Natural killer cell treated with Interleukin-12 subunit alpha and Interleukin-12 subunit beta and Interleukin-15 and Interleukin-18, amount 100 ng/mL, for 72 hours (primary cell): ENCODE measurements at places on chromosomes 1 and 21. TPM values are rescaled to one million over a fixed set of nuclear protein-coding genes. Genes with fewer than 3 reads are reported as not detected.

Gene B3GALT2
- total RNA-seq = not detected

Gene RBBP5
- 23.8 TPM for total RNA-seq

Gene OR2T35
- total RNA-seq = not detected

Gene MPZ
- 4.4 TPM for total RNA-seq

Gene SPATA45
- not detected for total RNA-seq

Gene EVA1C
- 4.7 TPM for total RNA-seq

Gene TTC3
- total RNA-seq = 32.8 TPM

Gene KMO
- not detected for total RNA-seq

GRCh38 chr1:54310439-54311328 lies 95.5 kb downstream of the SSBP3 start:
- DNase-seq = no peak

DNA sequence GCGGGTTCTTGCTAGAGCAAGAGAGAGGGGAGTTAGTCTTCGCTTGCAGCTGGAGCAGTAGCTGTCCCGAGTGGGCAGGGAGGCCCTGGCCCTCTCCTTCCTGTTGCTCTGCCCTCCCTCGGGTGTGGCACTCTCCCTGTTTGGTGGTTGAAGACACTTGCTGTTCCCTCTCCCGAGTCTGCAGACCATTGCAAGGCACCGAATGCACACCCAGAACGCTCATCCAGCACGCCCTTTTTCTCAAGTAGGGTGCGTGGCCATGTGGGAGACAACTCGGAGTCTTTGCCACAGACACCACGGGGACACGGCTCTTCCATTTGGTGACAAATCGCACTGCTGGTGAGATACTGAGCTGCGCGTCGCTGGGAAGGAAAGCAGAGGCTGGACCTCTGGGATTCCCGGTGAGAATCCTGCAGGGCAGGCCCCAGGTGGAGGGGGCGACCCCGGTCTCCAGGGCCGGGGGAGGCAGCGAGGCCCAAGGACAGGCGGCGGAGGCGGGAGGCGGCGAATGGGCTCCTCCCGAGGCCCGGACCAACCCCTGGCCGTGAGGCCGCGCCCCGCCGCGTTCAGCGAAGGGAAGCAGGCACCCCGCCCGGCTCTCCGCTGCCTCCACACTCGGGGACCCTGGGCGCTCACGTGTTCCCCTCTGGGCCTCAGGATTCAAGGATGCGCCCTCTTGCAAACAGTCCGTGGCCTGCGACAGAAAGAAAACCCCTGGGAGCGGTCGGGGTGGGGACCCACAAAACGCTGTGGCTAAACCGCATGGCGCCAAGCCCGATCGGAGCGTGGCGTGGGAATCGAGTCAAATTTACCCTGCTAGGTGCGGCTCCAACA lies 10.4 kb upstream of the TMEM200B start:
- no peak for DNase-seq

DNA sequence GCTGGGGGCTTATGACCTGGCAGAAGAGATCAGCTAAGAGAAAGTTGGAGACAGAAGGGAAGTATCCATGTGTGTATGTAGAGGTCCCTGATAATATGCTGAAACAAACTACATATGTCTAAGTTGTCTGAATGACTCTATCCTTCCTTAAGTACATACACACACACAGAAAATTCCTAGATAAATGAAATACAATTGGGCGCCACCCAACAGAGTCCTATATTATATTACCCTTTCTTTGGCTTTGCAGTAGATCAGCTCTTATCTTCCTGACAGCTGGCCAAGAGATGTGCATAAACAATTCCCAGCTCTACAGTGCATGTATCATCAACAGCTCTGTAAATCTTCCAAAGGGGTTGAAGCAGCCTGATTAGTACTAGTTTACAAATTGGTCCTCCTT lies 40.1 kb downstream of the SORT1 start:
- DNase-seq = no peak

DNA sequence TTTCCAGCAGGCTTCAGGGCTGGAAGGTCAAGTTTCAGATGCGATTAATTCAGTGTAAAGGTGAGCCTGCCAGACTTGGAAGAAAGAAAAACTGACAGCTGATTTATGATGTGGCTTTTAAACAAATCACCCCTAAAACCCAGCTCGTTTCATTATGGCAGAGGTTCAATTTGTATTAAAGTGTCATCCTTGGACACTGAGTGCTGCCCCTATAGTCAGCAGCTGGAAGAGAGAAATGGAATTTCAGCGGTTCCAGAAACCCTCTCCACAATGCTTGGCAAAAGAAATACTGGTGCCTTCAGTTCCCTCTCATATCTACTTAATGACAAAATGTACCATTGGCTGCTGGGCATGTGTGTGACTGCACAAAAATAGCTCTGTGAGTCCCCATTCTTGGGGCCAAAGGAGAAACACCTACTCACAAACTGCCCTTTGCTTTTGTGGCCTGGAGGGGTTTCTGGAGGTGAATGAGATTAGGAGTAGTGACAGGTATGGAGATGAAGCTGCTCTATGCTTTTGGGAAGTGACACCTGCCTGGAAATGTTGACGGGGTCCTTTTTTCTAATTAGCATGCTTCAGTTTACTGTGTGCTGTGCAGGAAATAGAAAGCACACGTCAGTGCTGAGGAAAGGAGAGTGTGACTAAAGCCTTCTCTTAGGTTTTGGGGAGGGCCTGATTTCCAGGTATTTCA lies 95.1 kb upstream of the TSPAN2 start:
- no peak for DNase-seq

DNA sequence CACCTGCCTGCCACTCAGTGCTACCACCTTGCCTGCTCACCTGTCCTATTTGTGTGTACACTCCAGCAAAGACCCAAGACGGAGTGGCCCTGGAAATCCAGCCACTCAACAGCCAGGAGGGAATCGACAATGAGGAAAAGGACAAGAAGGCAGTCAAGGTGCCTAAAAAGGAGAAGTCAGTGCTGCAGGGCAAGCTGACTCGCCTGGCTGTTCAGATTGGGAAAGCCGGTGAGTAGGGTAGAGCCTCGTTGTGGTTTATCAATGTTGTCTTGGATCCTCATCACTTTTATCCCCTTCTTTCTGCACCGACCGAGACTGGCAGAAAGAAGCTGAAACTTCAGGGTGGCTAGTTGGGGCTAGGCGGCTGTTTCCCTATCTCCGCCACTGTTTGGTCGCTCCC lies 61.4 kb upstream of the LAX1 start:
- DNase-seq = no peak

DNA sequence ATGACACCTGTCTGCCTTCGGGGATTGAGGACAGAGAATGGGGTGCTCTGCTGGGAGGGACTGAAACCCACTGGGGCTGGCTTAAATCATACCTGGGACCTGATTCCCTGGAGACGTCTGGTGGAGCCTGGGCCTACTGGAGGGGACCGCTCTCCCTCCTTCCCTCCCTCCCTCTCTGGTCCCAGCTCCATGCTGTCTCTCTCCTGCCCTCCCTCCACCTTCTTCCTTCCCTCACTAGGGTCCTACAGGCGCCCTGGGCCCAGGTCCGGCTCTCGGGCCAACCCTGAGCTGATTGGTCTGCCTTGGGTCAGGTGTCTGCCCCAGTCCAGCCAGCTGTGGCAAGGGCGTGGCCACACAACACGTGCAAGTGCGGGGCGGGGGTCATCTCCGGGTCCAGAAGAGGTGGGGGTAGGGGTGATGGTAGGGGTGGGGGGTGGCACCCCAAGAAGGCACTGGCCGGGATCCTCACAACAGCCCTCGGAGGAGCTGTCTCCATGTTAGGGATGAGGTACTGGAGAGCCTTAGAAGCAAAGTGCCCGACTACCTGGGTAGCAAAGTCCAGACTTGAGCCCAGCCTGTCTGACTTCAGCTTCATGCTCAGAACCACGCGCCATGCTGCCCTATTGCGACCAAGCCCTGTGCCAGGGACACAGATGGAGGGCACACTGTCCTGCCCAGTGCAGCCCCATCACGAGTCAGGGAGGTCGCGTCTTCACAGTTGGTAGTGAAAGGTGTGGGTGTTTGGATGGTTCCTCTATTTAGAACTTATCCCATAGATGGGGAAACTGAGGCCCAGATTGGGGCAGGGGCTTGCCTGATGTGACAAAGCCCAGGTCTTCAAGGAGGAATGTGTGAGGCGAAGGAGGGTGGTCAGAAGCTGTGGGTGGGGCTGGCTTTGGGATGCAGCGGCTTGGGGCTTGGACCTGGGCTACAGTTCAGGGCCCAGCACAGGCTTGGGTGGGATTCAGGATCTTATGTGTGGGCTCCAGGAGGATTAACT lies 574.1 kb downstream of the PTPRU start:
- DNase-seq = no peak

- DNase-seq = no peak
These were observed 1.9 kb upstream of the PTPRU start for GRCh38 chr1:29234471-29234870.

DNA sequence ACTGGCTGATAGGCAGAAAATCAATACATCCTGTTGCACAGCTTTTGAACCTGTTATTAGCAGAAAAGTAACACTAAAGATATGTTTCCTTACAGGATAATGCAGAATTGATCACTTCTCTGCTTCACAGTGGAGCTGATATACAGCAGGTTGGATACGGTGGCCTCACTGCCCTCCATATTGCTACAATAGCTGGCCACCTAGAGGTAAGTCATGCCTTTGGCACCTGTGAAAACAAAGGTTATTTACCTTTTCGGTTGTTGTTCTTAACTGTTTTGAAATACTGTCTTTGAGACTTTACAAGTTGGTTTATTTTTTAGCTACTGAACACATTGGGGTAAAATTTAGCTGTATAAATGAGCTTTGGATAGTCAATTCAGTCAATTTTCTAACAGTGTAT lies 36.3 kb downstream of the TNNI3K start:
- no peak for DNase-seq

DNA sequence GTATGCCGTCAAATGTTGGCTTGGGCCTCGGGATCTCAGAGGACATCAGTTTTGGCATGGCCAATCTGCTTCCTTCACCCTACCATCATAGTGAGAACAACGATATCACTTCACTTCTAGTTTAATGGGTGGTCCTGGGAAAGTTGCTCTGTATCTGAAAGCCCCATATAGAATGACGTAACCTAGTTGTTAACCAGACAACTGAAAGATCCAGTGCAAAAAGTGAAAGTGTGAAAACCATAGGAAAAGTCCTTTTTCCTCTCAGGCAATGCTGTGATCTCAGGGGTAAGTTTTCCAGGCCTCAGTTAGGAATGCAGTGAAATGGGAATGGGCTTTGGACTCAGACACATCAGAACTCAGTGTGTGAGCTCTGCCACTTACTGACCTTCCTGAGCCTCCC lies 18.6 kb upstream of the ATP1B1 start:
- no peak for DNase-seq

DNA sequence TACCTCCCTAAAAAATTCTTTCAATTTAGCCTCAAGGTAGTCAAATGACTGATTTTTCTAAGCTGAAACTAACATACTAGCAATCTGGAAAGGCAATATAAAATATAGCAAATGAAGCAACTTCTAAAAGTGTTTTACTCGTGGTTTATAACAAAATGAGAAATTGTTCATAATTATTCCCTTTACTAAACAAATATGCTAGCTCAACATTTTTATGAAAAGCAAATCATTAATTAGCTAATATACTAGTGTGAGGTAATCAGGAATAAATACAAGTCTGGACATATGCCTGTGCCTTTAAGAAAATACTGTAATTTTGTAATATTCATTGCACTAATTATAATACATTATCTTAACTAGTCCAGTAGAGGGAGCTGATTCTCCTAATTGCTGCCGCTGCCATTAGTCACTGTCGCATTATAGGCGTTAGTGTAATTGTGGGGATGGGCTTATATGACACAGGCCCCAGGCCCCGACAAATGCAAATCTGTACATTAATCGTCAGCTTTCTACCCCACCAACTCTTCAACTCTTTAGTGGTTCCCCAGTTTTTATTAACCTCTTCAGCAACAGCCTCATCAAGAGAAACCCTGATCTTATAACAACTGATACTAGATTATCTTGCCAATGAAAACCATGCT lies 160.9 kb downstream of the GABPA start:
- no peak for DNase-seq

DNA sequence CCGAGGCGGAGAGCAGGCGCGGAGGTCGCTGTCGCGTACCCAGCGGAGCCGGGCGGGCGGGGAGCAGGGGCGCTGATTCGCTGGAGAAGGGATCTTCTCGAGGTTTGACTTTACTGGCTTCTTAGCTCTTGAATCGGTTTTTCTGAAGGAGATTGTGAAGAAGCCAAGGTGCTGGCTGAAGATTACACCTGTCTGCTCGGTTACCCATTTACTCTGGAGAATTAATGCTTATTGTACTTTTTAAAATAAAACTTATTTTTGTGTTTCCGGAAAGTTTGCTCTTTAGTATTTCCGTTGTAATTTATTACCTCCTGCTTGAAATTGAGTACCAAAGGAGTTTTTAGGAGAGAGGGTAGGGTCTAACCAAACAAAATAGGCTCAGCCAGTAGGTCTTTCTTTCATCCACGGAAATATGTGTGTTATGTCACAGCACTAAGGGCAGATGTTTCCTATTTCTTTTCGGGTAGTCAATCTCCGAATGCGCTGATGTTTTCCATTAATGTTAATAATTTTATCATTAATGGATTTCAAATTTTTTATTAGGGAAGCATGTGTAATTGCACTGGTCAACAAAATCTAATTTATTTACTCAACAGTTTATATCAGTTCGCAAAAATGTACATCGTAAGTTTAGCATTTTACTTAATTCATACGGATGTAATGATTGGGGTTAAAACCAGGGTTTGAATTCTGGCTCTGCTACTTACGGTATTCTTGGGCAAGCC lies 510 bp upstream of the GNG5 start:
- no peak for DNase-seq

GRCh38 chr1:85607126-85607920 lies 26.8 kb downstream of the CCN1 start:
- DNase-seq = no peak

GRCh38 chr21:34367320-34367935 lies 3.6 kb downstream of the KCNE2 start:
- no peak for DNase-seq

- no peak for DNase-seq
These were observed 11.8 kb downstream of the TNR start for GRCh38 chr1:175731581-175731980.

DNA sequence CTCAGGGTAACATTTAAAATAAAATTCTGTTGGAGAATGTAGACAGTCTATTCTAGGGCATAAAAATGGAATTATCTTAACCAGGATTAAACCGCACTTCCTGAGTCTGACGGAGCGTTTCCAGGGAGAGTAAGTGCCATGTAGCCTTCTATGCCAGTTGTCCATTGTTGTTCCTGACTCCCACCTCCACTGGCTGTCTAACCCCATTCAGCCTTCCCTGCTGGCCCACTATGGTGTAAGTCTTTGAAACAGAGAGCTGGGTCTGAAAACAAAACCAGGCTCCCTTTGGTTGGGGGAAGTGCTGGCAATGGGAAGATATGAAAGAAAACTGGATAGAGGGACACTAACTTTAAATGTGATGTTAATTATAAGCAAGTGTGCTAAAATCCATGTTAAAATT lies 71.2 kb upstream of the CNN3 start:
- no peak for DNase-seq

DNA sequence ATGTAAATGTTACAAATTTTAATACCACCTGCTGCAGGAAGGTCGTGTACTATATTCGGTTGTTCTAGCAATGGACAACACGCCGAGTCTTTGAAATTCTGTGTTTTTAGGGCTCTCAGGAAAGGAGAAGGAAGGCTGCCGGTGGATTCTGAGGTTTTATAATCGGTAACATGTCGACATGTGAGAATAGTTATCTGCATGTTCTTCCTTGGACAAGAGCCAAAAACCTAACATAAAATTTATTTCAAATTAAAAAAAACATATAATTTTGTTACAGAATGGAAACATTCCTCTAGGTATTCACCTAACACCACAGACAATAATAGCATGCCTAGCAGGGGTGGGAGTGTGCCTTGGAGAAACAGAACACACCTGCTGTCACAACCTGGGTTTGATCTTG lies 4.8 kb downstream of the PSMG1 start:
- DNase-seq = no peak

- DNase-seq = no peak
These were observed 567.3 kb upstream of the ADAMTS5 start for GRCh38 chr21:27534206-27534605.
